Activated CD4-positive, alpha-beta T cell treated with anti-CD3 and anti-CD28 coated beads for 36 hours (primary cell): ENCODE measurements at places on chromosomes 2 and 18. TPM values are rescaled to one million over a fixed set of nuclear protein-coding genes. Genes with fewer than 3 reads are reported as not detected.

Gene RNF125
- total RNA-seq, result 22.2 TPM

Gene DSG4
- not detected for total RNA-seq

Gene CD8B2
- 0.11 TPM for total RNA-seq

Gene COL6A3
- total RNA-seq, result 29.9 TPM

Gene RHOB
- 7.5 TPM for total RNA-seq

Gene ODC1
- 158 TPM for total RNA-seq

Gene CCBE1
- not detected for total RNA-seq

Gene HNMT
- not detected for total RNA-seq

Gene CHRNG
- not detected for total RNA-seq

Gene DOK6
- not detected for total RNA-seq

Gene RNPEPL1
- 43.8 TPM for total RNA-seq

Gene RTKN
- 1.8 TPM for total RNA-seq

Gene WDR35
- total RNA-seq, result 7.4 TPM
